ENCODE measurements at places on chromosomes 3 and 15.

- DNase-seq: no peak
These were observed 89.4 kb upstream of the C3orf80 start for GRCh38 chr3:160135851-160136250.

DNA sequence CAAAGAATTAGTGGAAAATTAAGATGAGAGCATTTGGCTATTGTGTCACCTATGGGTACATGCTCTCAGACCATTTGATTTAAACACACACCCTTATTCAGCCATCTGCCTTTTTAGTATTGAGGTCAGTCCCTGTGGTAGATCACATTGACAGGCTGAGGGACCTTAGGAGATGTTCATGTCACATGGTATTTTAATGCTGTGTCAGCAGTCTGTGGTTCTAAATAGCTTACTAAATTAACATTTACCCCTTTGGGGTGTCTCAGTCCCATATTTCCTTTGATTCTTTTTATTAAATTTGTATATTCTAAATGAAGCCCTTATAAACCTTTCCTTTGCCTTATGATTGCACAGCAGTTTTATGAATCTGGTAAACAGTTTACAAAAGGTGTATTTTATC, 2.3 kb downstream of the RBM5 start:
- no peak for DNase-seq

DNA sequence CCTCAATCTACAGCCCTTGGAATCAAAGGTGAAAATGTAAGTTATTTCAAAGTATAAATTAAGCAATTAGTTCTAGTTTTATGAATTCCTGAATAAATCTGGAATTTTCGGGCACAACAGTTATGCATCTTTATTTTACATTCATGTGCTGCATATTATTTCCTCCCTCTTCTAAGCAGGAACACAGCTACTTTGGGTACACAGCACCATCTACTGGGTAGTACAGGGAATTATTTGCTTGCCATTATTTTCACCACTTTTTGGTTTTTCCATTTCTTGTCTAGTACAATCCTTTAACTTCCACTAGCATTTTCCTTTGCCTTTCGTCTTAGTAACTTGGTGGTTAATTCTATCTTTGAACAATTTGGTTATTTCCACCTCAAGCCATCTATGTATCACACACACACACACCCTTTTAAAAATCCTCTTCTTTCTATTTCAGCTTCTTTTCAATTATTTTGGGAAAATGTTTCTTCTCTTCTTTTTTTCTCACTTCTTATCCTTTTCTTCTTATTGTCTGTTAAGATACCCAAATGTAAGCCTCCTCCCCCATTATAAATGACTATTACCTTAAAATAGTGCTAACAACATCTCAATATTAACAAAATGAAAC, 451.0 kb downstream of the MFSD1 start:
- DNase-seq: no peak

DNA sequence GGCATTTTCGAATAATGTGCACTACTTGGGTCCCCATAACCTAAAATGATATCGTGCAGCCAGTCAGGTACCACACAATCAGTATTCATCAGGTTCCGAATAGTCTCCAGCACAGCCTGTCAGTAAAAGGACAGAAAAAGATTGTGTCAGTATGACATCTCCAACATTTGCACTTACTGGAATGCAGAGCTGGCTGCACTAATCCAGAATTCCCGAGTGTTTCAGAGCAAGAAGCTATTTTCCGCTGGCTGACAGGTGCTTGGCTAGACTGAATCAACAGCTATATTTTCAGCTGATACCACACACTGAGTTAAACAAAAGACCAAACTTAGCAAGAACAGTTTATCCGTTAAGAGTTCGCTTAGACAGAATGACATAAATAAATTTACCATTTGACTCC, 68.8 kb downstream of the AQR start:
- DNase-seq: no peak

GRCh38 chr15:73628102-73628501, 5.1 kb downstream of the NPTN start:
- DNase-seq: no peak

- no peak for DNase-seq
These were observed 245.3 kb upstream of the NR2E3 start for GRCh38 chr15:71565006-71565405.

DNA sequence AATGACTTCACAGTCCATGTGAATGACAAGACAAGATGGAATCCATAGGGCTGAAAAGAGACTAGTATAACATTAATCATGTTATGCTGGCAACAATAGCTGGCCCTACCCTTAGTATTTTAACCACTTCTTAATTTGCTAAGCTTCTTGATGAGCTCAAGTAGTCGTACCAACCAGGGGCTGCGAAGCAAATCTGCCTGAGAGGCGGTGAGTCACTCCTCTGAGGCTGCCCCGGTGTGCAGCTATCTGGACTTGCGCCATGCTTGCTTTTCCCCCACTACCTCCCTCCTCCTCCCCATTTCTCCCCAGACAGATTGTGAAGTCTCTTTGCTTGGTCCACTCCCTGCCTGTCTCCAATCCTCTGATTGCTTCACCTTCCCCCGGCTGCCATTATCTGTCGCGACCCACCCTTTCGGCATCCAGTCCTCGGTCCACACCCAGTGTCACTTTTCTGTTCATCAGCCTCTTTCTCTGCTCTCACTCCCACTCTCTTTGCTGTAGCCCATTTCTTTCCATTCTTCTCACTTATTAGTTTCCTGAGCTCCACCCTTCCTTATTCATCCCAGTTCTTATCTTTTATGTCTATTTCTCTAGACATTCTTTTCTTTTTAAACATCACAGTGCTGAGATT, 42.7 kb downstream of the DUT start:
- no peak for DNase-seq

Measured in NCI-H2171 (cell line).